ENCODE measurements at places on chromosomes 5 and 9.

DNA sequence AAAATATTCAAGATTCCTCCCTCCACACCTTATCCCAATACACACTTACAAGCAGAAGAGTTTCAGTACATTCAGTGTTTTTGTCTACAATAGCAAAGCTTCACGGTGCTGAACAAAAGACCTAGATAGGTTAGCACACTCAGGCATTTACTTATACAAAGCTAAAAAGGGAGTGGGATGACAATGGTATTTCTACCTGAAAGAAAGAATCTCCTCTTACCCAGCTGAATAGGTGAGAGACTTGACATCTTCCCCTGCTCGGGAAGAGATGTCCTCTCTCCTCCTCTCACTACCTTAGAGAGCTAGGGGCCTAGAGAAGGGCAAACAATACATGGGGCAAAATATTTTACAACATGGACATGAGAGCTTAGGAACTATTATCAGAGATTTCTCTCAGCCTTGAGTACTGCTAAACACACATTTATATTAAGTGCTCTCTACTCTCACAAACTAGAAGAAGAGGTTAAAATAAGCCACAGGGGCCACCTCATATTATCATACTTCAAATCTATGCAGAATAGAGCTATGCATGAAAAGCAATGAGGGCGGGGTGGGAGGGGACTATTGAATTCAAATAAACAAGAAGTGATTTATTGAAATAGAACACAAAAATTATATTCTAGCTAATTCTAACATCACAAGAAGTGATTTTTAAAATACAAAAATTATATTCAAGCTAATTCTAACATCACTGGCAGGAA is 38.6 kb upstream of the RNF38 start:
- no peak for DNase-seq

- no peak for DNase-seq
Observed at GRCh38 chr5:108528655-108529054, 146.8 kb upstream of the FBXL17 start.

- no peak for DNase-seq
Observed at GRCh38 chr5:9239626-9240025, 306.2 kb downstream of the SEMA5A start.

DNA sequence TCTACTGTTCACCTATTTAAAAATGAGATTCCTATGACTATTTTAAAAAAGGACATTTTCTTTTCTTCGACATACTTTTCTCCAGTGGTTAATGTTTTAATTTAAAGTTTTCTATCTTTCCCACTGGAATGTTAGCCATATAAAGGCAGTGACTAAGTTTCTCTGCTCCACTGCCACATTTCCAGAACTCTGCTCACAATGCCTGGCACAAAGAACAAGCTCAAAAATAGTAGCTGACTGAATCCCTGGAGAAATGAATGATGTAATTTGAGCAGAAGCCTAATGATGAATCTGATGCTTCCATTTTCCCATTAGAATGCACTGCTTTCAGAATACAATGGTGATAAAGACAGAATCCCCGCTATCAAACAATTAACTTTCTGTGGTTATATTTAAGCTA is 817.8 kb downstream of the MTRR start:
- no peak for DNase-seq

DNA sequence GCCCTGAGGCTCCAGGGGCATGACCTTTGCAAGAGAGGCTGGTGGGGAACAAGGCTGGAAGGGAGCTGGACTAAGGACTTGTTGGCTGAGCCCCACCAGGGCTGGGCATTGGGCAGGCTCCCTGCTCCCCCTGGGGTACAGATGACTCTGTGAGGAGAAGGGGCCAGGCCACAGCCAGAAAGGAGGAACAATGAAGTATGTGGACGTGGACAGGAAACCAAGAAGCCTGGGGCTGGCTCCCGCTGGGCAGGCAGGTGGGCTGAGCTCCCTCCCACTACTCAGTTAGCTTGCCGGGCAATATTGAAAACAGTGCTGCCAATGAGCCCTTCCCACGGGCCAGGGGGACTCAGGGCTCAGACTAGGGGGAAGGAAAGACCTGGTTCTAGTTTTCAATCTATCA is 66.1 kb upstream of the SPTLC1 start:
- no peak for DNase-seq

GRCh38 chr5:112758676-112759075 is 21.0 kb downstream of the APC start:
- DNase-seq: no peak

DNA sequence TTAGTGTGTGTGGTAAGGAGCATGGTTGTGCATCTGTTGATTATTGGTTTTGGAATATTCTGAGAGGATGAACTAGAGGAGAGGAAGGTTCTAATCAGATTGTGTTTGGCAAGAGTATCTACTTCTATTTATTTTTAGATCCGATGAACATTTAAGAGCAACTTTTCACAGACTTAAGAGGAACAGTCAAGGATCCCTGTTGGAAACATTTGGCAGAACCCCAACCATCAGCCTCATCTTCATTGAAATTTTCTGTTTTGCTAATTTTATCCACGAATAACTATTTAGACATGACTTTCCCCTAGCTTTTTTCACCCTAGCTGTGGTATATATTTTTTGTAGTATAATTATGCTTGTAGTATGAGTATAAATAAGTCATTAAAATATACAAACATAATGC is 868.5 kb downstream of the MAT2B start:
- DNase-seq: no peak

DNA sequence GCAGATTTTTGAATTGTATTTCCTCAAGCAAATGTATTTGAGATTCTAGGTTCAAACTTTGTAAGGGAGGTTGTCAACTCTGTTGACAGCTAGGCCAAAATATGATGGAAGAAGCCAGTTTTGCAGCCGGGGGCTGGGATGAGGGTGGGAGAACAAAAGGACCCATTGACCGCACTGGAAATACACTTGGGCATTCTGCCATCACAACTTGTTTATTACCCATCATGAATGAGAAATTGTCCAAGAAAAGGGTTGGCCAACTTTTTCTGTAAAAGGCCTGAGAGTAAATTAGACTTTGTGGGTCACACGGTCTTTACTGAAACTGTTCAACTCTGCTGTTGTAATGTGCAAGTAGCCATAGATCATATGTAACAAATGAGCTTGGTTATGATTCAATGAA is 221.3 kb upstream of the KLF9 start:
- DNase-seq: no peak

- no peak for DNase-seq
Observed at GRCh38 chr5:108634617-108635288, 112.9 kb upstream of the FER start.

- no peak for DNase-seq
Observed at GRCh38 chr5:162497455-162497854, 429.9 kb downstream of the GABRG2 start.

GRCh38 chr5:126918615-126918957 is 111.8 kb downstream of the MARCHF3 start:
- DNase-seq: no peak

Data from ureter (tissue), 1 donor.